ENCODE measurements at places on chromosomes 1 and 21.

DNA sequence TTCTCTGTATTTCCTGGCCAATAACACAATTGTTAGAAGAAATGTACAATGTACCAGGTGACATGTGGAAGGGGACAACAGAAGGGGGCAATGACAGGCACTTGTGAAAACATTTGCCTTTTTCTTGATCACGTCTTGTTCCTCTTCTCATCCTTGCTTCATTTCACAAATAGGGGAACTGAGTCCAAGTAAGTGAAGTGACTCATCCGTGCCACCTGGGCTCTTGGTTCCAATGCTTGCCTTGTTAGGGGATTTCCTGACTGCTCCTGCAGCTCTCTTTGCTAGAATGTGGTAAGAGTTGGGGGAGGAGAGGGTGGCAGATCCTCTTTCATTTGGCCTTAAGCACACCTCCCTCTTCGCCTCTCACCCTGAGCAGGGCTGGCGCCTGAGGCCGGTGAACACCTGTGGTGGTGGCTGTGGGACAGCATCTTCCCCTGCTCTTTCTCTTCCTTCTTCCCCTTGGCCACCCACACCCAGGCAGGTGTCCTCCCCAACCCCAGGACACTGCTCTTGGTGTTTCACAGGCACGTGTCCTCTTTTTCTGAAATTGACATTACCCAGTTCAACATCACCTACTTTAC is 2.2 kb upstream of the RHEX start:
- DNase-seq = no peak

GRCh38 chr21:15096146-15096545 is 31.3 kb upstream of the NRIP1 start:
- DNase-seq = no peak

DNA sequence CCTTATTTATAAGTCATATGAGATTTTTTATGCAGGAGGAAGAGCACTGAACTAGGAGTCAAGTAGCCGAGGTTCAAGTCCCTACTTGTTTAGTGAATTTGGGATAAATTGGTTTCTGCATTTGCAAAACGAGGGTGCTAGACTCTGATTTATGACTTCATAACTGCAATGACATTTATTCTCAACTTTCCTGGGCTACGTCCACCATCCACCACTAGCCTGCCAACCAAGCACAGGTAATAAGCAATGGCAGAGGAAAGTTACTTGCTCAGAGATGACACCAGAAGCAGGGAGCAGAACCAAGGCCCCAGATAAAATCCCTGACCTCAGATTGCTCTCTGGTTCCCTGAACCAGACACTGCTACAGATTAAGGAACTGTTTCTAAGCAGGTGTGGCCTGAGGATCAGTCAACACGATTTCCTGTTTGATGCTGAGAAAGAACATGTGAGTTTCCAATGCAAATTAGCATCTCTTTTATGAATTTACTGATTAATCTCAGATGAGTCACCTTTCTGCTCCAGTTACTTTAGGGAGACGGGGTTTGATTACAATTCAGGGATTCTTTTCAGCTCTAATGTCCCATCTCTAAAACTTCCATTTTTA is 52.7 kb downstream of the PLPP3 start:
- no peak for DNase-seq

GRCh38 chr21:28916150-28916893 is 76.4 kb downstream of the LTN1 start:
- no peak for DNase-seq

GRCh38 chr1:48652334-48652733 is 124.4 kb downstream of the BEND5 start:
- DNase-seq = no peak

GRCh38 chr1:115088871-115089419 is 358 bp downstream of the TSPAN2 start:
- no peak for DNase-seq

- no peak for DNase-seq
Observed at GRCh38 chr1:173126421-173126820, 75.7 kb upstream of the TNFSF18 start.

DNA sequence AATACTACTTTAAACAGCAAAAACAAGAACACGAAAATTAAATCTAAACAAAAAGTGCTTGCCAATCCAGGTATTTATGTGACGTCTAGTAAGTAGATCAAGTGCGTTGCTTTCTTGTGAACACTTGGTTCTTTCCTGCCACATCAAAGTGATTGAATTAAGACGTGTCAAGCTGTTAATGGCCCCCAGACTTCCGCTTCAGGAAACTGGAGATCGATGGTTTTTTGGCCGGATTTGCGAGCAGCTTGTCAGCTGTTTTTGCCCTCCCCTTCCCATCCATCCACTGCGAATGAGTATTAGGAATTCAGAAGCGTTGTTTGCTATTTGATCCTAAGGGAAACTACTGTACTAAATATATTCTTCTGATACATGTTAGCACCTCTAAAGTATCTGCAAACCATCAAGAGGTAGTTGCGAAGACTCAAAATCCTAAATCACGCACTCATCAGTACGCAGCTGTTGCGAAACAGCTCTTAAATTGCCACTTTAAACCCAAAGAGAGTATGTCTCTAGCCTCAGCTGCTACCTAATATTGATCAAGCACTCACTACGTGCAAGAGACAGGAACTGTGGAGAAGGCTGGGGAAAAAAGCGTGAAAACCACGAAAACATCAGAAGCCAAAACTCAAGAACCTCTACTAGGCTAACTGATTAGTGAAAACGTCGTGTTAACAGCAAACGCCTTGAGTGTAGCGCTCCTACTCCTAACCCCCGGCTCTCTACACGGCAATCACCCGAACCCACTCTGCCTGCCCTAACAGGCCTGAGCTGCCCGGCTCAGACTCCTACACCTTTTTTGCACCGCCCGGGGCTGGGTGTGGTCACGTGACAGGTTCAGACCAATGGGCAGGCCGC is 473 bp upstream of the BRDT start:
- no peak for DNase-seq

- no peak for DNase-seq
Observed at GRCh38 chr1:216119600-216119999, 303.6 kb downstream of the USH2A start.

GRCh38 chr1:31435471-31436409 is 22.7 kb downstream of the SERINC2 start:
- no peak for DNase-seq

GRCh38 chr1:38296047-38296446 is 249.5 kb upstream of the POU3F1 start:
- no peak for DNase-seq

DNA sequence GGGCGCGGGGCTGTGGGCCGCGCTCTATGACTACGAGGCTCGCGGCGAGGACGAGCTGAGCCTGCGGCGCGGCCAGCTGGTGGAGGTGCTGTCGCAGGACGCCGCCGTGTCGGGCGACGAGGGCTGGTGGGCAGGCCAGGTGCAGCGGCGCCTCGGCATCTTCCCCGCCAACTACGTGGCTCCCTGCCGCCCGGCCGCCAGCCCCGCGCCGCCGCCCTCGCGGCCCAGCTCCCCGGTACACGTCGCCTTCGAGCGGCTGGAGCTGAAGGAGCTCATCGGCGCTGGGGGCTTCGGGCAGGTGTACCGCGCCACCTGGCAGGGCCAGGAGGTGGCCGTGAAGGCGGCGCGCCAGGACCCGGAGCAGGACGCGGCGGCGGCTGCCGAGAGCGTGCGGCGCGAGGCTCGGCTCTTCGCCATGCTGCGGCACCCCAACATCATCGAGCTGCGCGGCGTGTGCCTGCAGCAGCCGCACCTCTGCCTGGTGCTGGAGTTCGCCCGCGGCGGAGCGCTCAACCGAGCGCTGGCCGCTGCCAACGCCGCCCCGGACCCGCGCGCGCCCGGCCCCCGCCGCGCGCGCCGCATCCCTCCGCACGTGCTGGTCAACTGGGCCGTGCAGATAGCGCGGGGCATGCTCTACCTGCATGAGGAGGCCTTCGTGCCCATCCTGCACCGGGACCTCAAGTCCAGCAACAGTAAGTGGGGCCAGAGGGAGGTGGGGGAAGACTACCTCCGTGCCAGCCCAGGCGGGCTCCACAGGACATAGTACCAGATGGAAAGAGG is 808 bp downstream of the MAP3K21 start:
- DNase-seq = no peak

DNA sequence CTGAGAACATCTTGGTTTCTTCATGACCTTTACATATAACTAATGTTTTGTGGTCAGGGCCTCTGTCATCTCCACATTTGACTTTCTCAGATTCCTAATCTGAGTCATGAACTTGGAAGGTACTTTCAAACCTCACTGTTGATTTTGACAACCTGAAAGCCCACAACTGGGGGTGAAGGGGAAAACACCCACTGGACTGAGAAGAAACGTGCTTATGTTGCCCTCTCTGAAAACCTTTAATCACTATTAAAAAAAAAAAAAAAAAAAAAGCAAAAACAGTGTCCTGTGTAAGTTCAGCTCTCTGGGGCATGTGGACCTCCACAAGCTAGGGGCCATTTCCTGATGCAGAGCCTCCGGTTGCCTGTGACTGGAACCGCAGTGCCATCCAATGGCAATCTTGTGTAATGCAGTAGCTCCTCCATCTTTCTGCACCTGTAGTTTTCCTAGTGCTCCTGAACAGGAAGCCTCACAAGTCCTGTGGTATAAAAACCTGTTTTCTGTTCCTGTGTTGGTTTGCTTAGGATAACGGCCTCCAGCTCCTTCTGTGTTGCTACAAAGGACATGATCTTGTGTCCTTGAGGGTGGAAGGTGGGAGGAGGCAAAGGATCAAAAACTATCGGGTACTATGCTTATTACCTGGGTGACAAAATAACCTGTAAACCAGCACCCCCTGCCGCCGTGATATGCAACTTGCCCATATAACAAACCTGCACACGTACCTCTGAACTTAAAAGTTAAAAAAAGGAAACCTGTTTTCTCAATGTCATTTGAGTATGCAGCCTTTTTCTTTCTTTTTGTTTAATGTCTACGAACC is 124.5 kb downstream of the ZNF648 start:
- peak; percentile 3 for DNase-seq

DNA sequence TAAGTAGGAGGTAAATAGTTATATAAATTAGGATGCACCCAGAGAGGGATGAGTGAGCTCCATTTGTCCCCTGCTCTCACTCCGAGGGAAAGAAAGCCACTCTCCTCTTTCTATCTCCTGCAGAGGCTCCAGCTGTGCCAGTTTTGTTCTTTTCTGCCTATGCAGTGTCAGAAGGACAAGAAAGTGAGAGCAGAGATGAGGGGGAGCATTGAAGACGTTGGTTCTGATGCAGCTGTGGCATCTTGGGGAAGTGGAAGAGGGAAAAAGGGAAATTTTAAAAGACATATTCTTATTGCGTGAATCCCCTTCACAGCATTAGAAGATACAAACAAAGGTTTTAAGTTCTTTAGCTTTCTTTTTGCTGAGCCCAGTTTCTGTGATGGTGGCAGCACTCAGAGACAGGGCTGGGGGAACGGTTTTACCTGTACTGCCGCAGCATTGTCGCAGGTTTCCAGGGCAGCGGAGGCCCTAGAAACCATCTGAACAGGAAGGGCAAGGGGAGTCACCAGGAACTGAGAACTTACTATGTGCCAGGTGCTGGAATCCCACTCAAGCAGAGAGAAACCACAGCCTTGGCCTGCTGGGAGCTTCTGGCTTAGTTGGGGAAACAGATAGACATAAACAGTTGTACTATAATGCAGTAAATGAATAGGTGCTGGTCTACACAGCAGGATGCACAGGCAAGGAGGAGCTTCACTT is 44.9 kb upstream of the USP24 start:
- no peak for DNase-seq

DNA sequence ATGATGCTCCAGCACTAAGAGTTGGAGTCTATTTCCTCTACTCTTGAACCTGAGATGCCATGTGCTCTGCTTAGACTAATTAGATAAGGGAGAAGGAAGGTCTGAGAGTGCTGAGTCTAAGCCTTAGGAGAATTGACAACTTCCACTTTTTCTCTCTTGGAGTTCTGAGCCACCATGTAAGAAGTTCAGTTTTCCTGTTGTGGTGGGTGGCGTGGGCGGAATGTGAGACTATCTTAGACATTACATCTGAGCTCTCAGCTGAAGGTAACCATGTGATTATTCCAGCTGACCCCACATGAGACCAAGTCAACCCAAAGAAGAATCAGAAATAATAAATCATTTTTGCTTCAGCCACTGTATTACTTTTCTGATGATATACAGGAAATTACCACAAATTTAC is 404.5 kb upstream of the LRRC7 start:
- no peak for DNase-seq

GRCh38 chr1:40824591-40825434 is 37.4 kb downstream of the CITED4 start:
- DNase-seq = no peak

- no peak for DNase-seq
Observed at GRCh38 chr1:215002471-215002870, 80.1 kb upstream of the KCNK2 start.

DNA sequence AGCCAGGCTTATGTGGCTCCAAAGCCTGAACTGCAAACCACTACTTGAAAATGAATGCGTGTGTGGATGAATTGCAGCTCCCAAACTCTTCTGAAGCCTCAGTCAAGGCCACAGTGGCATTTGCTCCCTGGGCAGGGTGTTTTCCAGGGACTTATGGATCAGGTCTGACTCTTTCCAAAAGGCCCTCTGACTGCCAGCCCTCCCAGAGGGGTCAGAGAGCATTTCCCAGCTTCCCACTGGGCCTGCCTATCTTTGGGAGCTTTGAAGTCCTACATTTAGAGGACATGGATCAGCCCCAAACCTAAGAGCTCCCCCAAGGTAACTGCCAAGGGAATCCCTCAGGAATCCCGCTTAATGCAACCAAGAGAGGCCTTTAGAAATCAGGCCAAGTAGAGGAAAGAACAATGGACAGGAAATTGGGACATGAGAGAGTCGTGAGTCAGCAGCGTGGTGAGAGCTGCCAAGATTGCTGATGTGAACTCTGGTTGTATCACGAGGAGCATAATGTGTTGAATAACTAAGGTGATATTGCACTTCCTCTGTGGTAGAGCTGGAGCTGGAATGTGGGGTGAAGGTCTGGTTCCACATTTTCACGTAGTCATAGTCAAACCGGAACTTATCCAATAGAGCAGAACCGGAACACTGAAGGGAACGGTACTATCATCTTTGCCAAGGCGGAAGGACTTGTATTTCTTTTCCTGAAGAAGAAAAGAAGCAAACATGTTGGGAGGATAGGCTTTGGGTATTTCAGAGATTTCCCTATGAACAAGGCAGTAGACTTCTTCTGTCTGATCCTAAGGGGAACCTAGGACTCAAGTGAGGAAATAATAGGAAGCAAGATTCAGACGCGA is 99.4 kb upstream of the JUN start:
- no peak for DNase-seq

DNA sequence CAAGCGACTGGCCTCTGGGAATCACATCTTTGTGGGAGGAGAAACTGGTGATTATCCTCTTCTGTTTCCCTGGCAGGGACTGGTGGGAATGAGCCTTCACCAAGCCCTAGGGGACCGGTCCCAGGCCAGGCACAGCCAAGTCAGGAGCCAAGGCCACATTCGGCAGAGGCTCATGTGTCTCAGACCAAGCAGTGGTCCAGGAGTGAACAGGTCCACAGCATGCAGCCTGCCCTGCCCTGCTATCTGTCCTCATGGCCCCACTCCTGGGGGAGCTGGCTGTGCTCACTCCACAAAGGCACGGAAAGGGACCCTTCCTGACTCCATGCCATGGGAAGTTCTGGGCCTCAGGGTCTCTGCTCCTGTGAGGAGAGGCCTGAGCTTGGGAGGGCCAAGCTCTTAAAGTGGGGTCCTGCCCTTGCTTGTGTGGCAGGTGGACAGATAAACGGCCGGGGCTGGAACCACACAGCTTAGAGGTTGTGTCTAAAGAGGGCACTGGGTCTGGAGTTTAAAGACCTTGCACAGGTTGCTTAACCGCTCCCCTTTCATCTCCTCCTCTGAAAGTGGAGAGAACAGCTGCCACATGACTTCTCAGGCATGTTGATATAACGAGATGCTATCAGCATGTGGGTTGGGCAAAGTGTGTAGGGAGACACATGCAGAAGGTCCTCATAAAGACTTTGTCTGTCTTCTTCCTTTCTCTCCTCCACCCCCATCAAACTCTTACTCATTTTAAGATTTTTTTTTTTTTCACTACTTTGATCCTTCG is 57.5 kb downstream of the CASQ2 start:
- no peak for DNase-seq
